ENCODE measurements at places on chromosomes 2 and 18. TPM values are rescaled to one million over a fixed set of nuclear protein-coding genes. Genes with fewer than 3 reads are reported as not detected.

OLA1 gene
- 56.2 TPM for total RNA-seq

RNPEPL1 gene
- 124 TPM for total RNA-seq

GRCh38 chr2:54864096-54864495 is 140.6 kb downstream of the EML6 start:
- DNase-seq = no peak

DNA sequence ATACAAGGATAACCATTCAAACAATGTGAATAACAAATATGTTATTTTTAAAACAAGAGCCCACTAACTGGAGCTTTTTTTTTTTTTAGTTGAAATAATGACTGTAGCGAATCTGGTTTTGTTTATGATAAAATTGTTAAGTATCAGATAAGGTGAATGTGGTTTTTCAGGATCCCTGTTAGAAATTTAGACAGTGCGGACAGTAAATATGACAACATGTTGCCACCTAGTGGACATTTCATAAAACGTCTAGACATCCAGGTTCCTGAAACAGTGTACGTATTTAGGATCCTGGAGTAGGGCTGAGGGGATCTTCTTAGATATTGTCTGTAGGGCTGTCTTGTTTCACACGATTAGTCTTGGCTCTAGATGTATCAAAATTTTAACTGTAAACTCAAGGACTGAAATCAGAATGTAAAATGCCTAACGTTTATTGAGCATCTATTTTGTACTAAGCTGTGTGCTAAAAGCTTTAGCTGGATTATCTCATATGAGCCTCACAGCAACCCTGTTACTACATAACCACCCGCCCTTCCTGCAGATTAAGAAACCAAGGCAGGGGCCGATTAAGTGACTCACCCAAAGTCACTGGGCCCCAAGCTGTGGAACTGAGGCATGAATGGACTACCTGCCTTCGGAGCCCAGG is 23.9 kb upstream of the CCDC68 start:
- DNase-seq = no peak

DPP10 gene
- total RNA-seq = not detected

GRCh38 chr2:204535764-204536163 is 9.5 kb upstream of the PARD3B start:
- DNase-seq = no peak

SP100 gene
- 301 TPM for total RNA-seq

IHH gene
- not detected for total RNA-seq

- DNase-seq = no peak
Observed at GRCh38 chr2:97844311-97844859, 131.0 kb downstream of the ZAP70 start.

- no peak for DNase-seq
Observed at GRCh38 chr18:53603276-53603675, 621.2 kb downstream of the MBD2 start.

AGXT gene
- total RNA-seq = not detected
